ENCODE measurements at places on chromosomes 1 and 21. TPM values are rescaled to one million over a fixed set of nuclear protein-coding genes. Genes with fewer than 3 reads are reported as not detected.

GRCh38 chr1:246647513-246647912, 76.7 kb upstream of the SCCPDH start:
- no peak overlapping the region for H3K27ac ChIP-seq
- no peaks in the 10 kb centered on the region for H3K27me3 ChIP-seq
- H3K4me3 ChIP-seq = no peak overlapping the region
- H3K36me3 ChIP-seq = peaks cover 38% of the 10 kb centered on the region

DNA sequence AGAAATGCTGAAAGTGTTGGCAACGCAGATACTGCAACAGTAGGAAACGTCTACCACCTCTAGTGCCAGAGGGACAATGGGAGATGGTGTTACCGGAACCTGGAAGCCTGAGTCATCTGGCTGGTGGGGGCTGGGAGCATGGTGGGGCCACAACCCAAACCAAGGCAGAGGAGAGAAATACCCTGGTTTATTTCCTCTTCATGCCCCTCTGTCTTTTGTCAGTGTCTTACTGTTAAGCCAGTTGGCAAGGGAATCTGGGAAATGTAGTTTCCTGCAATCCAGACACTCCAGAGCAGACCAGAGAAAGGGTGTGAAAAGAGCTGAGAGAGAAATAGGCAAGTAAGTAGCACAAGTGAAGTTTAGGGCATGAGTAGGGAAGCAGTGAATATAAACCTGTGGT, 14.8 kb downstream of the DNTTIP2 start:
- peaks cover 3% of the 10 kb centered on the region for H3K36me3 ChIP-seq
- H3K4me3 ChIP-seq = no peak overlapping the region
- no peak overlapping the region for H3K27ac ChIP-seq

DNA sequence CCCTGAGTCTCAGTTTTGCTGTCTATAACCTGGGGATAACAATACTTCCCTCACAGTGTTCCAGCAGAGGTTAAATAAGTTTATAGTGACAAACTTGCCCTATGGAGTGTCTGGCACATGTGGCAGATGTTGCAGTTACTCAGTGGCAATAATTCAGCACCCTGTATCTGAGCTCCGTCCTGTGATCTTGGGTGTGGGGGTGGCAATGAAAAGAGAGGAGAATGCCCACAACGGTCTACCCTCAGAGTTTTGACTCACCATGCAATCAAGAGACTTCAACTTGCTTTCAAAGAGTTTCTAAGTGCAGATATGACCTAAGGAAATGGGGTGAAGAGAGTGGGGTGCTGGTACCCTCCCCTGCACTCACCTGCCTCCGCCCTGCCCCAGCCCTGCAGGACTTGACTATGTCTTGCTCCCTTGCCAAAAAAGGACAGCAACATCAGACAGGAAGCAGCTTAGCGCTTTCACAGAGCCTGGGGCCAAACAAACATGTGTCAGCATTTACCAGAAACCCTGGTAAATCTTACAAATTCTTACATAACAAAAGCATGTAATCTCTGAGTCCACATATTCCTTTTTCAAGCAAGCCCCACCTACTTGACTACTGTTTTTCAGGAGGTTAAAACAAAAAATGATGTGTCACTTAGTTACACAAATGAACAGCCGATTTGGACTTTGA, 185.1 kb upstream of the CAMK1G start:
- no peak overlapping the region for H3K27ac ChIP-seq
- no peak for DNase-seq
- no peaks in the 10 kb centered on the region for H3K36me3 ChIP-seq
- no peaks in the 10 kb centered on the region for H3K4me1 ChIP-seq
- H3K27me3 ChIP-seq = peaks cover 5% of the 10 kb centered on the region

- no peak for DNase-seq
- no peaks in the 10 kb centered on the region for H3K4me1 ChIP-seq
- no peak overlapping the region for H3K4me3 ChIP-seq
Observed at GRCh38 chr1:222772996-222773379, 36.0 kb downstream of the FAM177B start.

- no peak overlapping the region for H3K27ac ChIP-seq
- H3K4me3 ChIP-seq = no peak overlapping the region
- H3K4me1 ChIP-seq = no peaks in the 10 kb centered on the region
- H3K36me3 ChIP-seq = no peaks in the 10 kb centered on the region
- DNase-seq = no peak
Observed at GRCh38 chr1:85911742-85912141, 203.5 kb upstream of the ZNHIT6 start.

DNA sequence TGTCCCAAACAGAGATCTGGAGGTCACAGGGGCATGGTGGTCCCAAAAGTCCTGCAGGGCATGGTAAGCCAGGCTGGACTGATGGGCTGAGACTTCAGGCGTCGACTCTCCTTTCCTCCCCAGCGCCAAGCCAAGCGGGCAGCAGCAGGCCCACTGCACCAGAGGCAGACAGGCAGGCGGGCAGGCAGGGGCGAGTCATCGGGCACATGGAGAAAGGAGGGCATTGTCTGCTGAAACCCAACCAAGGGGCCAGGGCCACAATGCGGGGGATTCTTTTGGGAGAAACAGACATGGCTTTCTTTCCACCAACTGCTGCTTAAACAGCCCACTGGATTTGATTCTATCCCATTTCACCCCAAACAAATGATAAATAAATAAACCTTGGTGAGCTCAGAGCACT, 46.2 kb downstream of the TRABD2B start:
- H3K4me1 ChIP-seq = peaks cover 12% of the 10 kb centered on the region
- no peaks in the 10 kb centered on the region for H3K27me3 ChIP-seq

Gene LEFTY2
- polyA plus RNA-seq = 0.25 TPM
